Activated CD8-positive, alpha-beta memory T cell treated with anti-CD3 and anti-CD28 coated beads for 1 hour (primary cell): ENCODE measurements at places on chromosomes 4 and X.
A peak's percentile ranks its signal among the peaks of the same experiment; 100 is the strongest.

- DNase-seq = no peak
Measured at GRCh38 chr4:8164194-8164565, 5.6 kb upstream of the ABLIM2 start.

DNA sequence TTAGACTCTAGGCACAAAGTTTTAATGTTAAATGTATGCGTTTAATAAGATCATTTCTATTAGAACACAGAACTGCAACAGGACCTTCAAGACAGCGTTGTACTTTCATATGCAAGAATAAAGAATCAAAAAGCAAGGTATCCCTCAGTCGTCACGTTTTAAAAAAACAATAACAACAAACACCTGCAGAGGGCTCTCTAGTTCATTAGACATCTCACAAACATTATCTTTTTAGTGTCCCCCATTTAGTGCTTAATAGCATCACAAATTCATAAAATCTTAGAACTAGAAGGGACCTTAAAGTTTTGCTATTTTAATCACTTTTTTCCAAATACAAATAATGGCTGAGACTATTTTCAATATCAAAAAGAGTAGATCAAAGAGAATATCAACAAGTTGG, 236.6 kb downstream of the DCHS2 start:
- no peak for DNase-seq

DNA sequence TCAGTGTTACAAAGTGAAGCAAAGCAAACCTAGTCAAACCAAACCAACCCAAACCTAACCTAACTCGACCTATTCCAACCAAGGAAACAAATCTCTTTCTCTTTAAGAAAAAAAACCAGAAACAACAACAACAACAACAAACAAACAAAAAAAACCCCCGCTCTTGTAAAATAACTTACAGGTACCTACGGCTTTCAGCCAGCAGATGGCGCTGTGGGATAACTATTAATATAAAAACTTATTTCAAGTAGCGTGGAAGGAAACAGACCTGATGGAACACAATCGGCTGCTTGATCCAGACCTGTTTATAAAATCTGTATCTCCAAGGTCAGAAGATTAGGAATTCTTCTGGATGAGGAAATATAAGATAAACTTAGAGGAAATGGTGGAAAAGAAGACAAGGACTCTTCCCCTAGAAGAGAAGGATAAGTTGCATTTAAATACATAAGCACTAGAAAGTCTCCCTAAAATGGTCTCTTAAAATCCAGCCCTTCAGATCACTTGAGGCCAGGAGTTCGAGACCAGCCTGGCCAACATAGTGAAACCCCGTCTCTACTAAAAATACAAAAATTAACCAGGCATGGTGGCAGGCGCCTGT, 34.4 kb upstream of the CDKL5 start:
- DNase-seq = peak; percentile 37

DNA sequence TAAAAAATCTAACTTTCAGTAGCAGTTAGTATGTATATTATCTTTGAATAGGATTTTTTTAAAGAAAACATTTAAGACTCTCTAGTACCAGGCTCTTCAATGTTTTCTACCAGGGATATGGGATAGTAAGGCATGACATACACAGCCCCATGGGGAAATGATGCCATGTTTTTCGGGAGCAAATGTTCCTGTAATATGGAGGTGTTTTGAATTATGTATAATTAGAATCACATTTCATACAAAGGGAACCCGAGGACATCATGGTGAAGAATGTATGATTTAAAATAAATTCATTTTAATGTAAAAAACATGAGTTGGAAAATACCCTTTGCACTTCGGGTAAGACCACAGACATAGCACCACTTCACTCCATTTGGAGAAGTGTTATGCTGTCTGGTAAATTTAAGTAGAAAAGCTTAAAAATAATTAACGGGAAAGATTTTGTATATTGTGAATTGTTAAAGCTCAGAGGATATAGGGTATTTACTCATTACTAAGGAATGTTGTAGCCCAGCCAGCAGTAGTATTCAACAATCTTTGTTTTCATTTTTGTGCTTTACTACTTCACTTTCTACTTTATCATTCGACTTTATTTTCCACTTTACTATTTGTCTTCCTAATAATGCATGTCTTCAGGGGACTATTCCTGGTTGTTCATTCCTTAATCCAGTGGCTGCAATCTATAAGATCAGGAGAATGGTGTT, 2050.7 kb downstream of the ARAP2 start:
- DNase-seq = no peak

GRCh38 chr4:4783847-4784246, 75.6 kb upstream of the MSX1 start:
- no peak for DNase-seq

- DNase-seq = no peak
Measured at GRCh38 chr4:52606040-52606439, 53.1 kb downstream of the USP46 start.

- no peak for DNase-seq
Measured at GRCh38 chr4:24935856-24936255, 23.0 kb upstream of the CCDC149 start.
